ENCODE measurements at places on chromosomes 1 and 21.

- DNase-seq = no peak
Observed at GRCh38 chr1:155940482-155940992, 901 bp upstream of the RXFP4 start.

DNA sequence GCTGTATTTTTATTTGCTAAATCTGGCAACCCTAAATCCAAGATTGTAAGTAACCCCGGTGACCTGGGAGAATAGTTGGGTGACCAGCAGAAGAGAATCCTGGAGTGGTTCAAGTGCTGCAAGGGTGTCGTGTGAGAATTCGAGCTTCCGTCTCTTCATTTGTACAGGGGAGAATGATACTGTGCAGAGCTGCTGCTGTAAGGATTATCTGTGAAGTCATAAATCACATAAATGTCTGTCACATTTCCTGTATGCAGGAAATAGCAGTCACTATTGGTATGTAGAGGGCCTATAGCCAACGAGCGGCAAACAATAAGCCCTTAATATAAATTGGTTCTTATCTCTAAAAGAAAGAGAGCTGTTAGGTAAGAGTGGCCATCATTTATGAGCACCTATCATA is 90.7 kb downstream of the ATP1A1 start:
- DNase-seq = no peak

DNA sequence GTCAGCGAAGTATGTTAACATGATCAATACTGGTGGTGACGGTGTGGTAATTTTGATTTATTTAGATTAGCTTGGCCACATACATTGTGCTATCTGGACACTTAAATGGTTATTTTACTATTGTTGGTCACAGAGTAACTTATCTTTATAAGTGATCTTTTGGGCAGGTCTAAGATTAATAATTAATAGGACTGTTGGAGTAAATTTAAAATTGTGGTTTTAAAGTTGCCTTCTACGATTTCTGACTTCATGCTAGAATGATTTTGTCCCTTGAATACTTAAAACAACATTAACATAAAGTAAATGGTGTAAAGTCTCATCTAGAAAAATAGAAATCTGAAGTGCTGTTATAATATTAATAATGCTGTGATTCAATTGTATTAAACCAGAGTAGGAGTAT is 14.7 kb downstream of the SRRM1 start:
- no peak for DNase-seq

DNA sequence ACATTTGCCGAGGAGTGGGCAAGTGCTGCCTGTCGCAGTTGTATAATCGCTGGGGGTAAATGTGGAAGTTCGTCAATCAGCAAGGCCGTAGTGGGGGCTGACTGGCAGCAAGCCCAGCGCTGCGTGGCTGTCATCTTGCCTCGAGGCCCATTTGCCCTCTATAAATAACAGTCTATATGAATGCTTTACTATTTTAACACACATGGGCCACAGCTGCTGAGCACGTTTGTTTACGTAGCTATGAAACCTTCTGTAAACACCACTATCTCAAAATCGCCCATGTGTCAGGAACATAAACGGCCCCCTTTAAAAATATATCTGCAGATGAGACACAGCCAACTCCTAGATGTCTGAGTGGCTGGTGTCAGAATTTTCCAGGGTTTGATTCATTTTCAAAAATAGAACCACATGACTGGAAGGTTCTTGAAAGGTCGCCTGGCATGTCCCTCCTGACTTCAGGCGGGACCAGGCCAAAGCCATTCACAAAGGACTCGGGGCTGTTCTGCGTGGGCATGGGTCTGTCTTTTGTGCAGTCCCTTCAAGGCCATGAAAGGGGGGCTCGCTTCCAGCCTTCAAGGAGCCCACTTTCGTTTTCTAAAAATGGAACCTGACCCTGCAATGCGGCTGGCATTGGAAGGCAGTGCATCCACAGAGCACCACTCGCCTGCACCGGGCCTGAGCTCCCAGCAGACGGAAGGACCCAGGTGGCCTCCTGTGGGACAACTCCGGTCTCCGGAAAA is 205.5 kb downstream of the KCNJ6 start:
- DNase-seq = no peak

DNA sequence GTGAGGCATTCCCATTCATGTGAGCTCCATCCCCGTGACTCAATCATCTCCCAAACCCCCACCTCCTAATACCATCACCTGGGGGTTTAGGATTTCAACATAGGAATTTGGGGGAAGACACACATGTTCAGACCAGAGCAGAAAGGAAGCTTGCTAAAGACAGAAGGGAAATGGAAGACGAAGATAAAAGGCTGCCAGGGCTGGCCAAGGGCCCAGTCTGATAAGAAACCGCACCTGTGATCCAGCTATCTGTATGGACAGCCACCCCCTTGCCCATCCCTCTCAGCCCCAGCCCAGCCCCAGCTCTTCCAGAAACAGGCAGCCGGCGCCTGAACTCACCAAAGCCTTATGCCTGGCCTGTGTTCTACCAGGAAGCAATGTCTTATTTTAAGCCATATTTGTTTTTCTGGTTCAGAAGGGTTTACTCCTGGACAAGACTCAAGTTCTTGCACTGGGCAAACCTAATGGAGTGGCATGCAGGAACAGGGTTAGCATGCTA is 198.4 kb upstream of the VAMP3 start:
- no peak for DNase-seq

GRCh38 chr21:16797540-16797939 is 715.3 kb upstream of the CXADR start:
- DNase-seq = no peak

- DNase-seq = no peak
Observed at GRCh38 chr1:101013776-101014175, 11.8 kb downstream of the DPH5 start.

DNA sequence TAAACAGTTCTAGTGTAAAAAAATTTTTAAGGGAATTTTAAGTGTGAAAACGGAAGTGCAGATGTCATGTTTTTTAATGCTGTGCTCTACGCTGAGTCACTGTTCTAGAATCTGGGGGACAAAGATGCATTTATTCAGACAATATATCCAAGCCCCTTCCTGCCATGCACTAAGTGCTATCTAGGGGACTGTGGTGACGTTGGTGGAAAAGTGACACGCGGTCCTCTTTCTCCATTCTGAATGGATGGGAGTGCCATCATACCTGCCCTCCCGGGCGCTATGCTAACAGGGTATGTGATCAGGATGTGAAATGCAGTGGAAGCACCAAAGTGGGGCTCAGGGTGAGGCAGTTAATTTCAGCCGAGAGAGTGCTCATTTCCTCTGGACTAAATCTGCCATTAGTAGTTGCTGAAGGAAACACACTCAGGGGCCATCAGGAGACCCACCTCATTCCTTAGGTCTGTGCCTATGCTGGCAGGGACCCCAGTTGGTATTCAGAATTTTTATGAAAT is 6.6 kb downstream of the C1orf226 start:
- DNase-seq = no peak

GRCh38 chr1:10852018-10852417 is 55.6 kb upstream of the CASZ1 start:
- no peak for DNase-seq

- no peak for DNase-seq
Observed at GRCh38 chr1:38746941-38747600, 112.5 kb downstream of the RRAGC start.

- DNase-seq = no peak
Observed at GRCh38 chr1:220767312-220768125, 19.2 kb upstream of the MTARC1 start.
